ENCODE measurements at places on chromosomes 1 and 21.

DNA sequence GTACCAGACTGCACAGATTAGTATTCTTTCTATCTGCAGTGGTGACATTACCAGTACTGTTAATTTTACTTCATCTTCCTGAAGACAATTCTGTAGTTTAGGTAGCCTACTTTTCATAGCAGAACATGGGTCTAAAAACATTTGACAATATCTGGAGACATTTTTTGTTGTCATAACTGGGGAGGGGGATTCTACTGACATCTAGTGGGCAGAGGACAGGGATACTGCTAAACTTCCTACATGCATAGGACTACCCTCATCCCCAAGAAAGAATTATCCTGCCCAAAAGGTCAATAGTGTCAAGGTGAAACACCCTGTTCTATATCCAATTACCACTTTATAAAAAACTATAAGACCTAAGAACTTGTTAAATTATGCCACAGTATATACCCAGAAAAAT lies 3.4 kb upstream of the ARHGAP29 start:
- DNase-seq = no peak

- DNase-seq = no peak
These were observed 6.5 kb downstream of the ENO1 start for GRCh38 chr1:8871965-8872399.

DNA sequence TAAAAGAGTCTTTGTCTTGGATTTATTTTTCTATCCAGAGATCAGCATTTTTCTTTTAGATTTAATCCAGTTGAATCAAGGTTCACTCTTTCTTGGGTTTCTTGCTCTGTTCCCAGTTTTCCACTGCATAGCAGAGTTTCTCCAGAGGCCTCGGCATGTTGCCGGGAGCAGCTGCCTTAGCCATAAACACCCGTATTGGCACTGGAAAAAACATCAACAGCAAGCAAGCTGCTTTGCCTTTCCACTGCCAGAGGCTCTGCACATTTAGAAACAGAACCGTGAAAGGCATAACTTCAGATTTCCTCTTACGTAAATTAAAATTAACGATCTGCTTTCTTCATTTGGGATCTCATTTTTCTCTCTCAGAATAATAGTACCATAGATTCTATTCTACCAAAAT lies 181.8 kb upstream of the L1TD1 start:
- DNase-seq = no peak

- DNase-seq = no peak
These were observed 600.5 kb downstream of the USP25 start for GRCh38 chr21:16330082-16330907.

- DNase-seq = no peak
These were observed 9.8 kb downstream of the BARHL2 start for GRCh38 chr1:90707363-90707710.

GRCh38 chr1:84301004-84301784 lies at the start of gene SAMD13:
Gene SAMD13 (plus strand): TSS chr1:84301708. CDS start chr1:84303235, 1,527 bp downstream.
- no peak for DNase-seq

DNA sequence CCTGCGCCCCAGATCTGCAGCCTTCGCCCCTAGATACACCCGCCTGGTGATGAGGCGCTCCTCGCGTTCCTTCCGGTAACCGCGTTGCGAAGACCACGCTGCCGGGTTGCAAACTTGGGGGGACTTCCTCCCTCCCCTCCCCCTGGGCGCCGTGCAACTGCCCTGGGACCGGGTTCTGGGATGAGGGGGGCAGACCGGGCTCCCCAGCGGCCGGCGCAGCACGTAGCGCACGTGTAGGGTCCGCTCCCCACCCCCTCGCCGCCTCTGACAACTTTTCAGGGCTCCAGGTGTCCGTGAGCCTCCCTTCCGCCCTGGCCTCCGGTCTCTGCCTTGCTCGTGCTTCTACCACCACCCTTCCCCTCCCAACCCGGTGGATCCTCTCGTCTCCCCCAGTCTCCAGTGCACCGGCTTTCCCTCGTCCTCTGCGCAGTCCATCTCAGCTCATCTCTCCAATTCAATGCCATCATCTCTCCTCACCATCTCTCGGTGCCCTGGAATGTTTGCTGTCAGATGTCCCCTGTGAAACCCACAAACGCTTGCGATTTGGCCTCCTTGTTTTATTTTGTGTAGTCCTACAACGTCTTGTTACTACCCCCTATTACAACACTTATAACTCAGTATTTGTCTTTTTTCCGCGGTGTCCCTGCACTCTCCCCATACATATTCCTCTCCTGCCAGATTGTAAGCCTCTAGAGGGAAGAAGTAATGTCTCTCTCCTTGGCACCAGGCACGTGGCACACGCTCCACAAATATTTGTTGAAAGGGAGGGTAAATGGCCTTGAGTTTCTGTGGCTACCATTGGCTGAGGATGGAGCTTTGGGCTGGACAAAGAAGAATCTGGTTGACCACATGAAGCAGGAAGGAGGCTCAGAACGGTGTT lies 782 bp downstream of the PCAT6 start:
- DNase-seq = no peak

DNA sequence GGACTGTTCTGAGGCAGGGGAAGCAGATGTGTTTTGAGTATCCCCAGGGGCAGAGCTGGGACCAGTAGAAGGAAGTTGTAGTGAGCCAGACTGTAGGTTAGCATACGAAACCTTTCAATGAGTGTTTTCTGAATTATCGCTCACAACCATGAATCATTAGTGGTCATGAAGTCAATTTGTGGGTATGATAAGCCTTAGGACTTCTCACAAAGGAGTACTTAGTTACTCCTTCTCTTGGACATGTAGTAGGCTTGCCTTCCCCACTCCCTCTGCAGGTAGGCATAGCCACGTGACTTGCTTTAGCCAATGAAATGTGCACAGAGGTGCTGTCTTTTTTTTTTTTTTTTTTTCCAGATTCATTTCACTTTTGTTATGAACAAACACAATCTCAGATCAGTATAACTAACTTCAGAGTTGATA lies 23.9 kb upstream of the FAAH start:
- no peak for DNase-seq

DNA sequence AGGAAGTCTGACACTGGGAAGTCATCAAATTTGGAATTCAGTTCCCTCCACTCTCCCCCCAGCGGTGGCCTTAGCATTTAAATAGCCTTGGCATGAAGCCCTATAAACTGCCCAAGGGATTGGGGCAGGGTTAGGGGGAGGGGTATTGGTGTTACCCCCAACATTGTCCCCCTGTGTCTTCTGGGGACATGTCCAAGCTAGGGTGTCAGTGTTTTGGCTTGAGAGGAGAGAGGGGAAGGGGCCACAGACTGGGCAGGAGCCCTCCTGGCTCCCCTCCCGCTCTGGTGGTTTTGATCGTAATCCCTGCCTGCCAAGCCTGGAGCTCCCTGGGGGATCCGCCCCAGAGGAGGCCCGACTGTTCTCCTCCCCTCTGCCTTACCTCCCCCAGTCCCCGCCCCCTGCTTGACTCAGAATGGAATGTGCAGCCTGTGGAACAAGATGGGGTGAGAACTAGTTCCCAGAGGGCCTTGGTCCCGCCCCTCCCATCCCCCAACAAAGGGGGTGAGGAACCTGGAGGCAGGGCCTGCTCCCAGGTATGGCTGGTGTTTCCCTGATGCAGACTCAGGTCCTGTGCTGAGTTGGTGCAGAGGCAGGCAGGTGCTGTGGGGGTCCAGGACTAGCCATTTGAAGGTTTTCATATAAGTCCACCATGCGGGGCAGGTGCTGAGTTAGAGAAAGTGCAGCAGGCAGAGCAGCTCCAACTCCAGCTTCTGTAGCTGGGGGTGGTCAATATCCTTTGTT lies 7.4 kb downstream of the SOX13 start:
- no peak for DNase-seq

DNA sequence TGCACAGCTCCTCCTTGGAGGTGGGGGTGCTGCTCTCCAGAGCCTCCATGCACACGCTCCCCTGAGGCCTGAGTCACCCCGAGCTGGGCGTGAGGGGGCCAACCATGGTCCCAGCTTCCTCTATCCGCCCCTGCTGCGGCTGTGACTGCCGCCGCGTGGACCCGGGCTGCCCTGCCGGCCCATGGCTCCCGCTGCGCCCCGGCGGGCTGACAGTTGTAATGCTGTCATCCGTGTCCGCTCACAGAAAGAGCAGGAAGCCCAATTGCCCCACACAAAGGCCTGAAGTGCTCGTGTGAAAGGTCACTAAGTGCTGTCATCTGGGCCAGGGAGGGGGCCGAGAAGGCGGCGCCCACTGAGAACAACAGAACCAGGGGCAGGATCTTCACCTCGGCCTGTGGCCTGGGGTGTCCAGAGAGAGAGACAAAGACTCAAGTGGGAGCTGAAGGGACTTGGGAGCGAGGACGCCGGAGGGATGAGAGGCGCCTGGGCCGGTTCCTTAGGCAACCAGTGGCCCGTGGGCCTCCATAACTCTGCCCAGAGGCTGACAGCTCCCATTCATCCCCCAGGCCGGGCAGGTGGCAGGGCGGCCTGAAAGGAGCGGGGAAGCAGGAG lies 31.5 kb downstream of the OLIG1 start:
- DNase-seq = no peak

GRCh38 chr1:219331424-219331823 lies 157.7 kb downstream of the LYPLAL1 start:
- no peak for DNase-seq

- no peak for DNase-seq
These were observed 7.6 kb downstream of the CAPN9 start for GRCh38 chr1:230754796-230755195.

DNA sequence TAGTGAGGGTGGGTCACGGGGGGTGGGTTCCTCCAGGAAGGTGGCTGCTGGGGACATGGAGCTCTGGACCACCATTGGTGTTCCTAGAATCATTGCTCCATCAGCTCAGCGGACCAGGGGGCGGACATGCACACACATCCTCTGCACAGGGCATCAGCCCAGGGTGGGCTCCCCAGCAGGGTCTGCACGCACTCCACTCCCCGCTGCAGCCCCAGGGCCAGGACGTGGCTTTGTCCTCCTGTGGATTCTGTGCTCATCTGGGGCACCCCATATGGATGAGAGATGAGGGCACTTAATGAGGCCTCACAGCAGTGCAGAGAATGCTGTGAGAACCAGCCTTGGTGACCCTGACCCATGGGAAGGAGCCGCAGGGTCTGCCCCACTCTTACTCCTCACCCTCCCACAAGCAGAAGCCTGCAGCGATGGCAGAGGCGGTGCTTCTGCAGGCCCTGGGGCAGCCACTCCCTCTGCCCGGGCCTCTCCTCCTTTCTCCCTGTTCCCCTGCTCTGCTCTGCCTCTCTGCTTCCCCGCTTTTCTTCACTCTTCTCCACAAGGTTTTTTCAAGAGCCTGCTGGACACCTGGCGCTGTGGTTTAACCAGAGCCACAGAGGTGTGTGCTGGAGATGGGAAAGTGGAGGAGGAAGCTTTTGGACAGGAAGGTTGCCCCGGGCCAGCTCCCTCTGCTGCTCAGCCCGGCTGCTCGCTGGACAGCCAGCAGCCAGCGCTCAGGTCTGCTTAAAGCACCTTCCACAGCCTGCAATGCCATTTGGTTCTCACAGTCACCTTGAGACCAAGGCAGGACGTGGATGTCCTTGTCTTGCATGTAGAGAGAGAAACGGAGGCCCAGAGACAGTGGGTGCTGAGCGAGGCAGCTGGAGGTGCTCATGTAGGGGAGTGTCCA lies 26.3 kb upstream of the PCBP3 start:
- no peak for DNase-seq

GRCh38 chr1:183138301-183138700 lies 47.8 kb upstream of the LAMC2 start:
- no peak for DNase-seq

- DNase-seq = no peak
These were observed 1.1 kb downstream of the EEIG2 start for GRCh38 chr1:108560874-108561459.

DNA sequence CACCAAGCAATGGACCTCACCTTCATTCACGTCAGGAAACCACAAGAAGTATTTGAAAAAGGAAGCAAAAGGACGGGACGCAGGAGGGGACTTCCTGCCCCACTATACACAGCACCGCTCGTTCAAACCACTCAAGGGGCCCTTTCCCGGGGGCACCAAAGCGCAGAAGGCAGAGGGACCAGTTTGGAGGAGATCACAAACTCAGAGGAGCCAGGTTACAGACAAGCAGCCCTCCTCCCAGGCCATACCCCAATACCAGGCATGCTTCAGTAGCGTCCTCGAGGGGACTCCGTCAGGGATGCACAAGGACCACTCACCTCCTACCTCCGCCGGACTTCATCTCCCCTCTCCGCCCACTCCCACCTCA lies 685 bp downstream of the CRTC2 start:
- no peak for DNase-seq

- no peak for DNase-seq
These were observed 655.2 kb downstream of the LMO4 start for GRCh38 chr1:87983841-87984240.

DNA sequence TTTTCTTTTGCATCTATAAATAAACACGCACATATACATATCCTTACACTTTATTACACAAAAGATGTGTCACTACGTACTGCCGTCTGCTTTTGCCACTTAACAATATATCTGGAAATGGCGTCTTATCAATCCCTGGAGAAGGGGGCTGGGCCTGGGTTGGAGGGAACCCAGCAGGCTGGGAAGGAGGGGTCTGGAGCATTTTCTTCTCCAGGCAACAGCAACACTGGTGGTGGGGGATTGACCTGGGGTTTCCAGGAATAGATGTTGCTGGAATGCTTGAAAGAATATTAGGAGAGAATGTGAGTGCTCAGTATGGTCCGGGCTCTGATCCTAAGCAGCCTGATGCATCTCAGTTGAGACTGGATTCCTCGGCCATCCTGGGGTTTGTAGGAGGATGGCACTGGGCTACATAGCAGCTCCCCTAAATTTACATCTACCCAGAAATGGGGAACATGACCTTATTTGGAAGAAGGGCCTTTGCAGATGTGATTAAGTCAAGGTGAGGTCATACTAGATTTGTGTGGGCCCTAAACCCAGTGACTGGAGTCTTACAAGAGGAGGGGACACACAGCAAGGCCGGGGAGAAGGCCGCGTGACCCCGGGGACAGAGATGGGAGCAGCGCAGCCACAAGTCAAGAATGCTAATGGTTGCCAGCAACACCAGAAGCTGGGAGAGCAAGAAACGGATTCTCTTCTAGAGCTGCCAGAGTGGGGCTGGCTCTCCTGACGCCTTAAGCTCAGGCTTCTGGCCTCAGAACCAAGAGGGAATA lies 98.6 kb downstream of the SIK1 start:
- no peak for DNase-seq

DNA sequence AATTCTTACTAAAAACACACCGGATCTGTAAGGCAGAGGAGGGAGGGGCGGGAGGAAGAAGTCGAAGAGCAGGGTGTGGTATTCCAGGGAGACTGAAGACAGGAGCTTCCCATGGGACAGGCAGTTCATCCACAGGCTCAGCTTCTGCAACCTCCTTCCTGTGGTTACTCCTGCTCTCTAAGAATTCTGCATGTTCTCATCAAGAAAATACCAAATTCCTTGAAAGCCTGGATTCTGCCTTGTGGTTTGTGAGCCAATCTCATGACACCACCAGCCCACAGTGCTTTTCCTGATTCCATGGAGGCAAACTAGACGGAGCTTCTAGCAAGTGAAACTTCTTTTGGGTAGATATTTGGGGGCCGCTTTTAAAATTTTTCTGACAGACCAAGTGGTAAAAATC lies 1.1 kb upstream of the ST6GALNAC3 start:
- no peak for DNase-seq
